ENCODE measurements at places on chromosomes 6 and 20.

DNA sequence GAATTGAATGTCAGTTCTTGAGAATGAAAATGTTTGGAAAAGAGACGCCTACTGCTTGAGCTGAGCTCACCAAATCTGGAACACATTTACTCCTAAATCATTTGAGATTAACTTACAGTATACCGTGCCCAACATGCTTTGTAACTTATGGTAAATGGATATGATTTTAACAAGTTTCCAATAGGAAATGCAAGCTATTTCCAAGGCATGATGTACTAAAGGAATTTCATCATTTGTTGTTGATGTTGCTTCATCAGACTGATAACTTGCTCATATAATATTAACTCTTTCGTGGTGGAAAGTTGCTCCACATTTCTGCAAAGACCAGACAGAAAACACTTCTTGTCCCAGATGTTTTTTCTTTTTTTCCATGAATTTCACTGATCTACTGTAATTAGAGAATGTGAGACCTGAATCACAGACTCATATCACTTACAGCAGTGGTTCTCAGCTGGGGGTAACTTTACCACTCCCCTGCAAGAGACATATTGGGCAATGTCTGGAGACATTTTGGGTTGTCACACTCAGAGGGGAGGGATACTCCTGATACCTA, 116.6 kb upstream of the TRAF3IP2 start:
- no peak for DNase-seq
- H3K4me1 ChIP-seq = no peaks in the 10 kb centered on the region
- H3K27me3 ChIP-seq = no peaks in the 10 kb centered on the region
- H3K36me3 ChIP-seq = no peaks in the 10 kb centered on the region

GRCh38 chr6:71258078-71258866, 30.3 kb upstream of the OGFRL1 start:
- H3K27me3 ChIP-seq = no peaks in the 10 kb centered on the region
- H3K27ac ChIP-seq = no peak overlapping the region
- peaks cover 2% of the 10 kb centered on the region for H3K4me1 ChIP-seq
- no peak overlapping the region for H3K4me3 ChIP-seq

- no peak overlapping the region for H3K4me3 ChIP-seq
- DNase-seq = no peak
- no peak overlapping the region for H3K27ac ChIP-seq
- H3K36me3 ChIP-seq = no peaks in the 10 kb centered on the region
- no peaks in the 10 kb centered on the region for H3K4me1 ChIP-seq
Observed at GRCh38 chr6:106685833-106686232, 56.5 kb downstream of the QRSL1 start.

- H3K4me1 ChIP-seq = no peaks in the 10 kb centered on the region
- DNase-seq = no peak
- no peaks in the 10 kb centered on the region for H3K27me3 ChIP-seq
Observed at GRCh38 chr6:4459032-4459431, 317.2 kb upstream of the CDYL start.

- H3K27me3 ChIP-seq = no peaks in the 10 kb centered on the region
- peaks cover 8% of the 10 kb centered on the region for H3K4me1 ChIP-seq
- no peak overlapping the region for H3K4me3 ChIP-seq
- DNase-seq = no peak
- H3K27ac ChIP-seq = no peak overlapping the region
Observed at GRCh38 chr6:83371423-83371822, 59.4 kb downstream of the ME1 start.

DNA sequence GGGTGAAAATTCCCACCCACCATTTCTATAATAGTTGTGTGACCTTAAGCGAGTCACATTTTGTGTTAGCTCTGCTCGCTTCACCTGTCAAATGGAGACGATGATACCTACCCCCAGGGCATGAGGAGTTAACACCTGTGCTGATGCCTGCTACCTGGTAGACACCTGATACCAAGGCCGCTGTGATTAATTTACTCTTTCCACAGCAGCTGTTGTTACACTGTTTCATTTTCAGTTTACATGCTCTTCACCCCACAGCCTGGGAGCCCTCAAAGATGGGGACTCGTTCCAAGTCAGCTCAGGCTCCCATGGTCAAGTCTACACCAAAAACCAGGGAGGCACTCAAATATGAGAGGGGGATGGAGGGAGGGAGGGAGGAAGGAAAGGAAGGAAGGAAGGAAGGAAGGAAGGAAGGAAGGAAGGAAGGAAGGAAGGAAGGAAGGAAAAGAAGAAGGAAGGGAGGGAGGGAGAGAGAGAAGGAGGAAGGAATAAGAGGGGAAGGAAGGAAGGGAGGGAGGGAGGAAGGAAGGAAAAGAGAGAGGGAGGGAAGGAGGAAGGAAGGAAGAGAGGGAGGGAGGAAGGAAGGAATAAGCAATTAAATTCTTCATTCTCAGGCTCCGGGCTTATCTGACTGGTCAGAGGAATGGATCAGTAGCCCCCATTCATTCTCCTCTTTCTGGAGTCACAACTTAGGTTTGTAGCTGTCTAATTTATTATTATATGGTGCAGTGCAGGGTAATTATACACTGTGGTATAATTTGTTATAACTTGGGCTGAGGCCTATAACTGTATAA, 40.9 kb downstream of the PDYN start:
- no peak overlapping the region for H3K27ac ChIP-seq
- no peak overlapping the region for H3K4me3 ChIP-seq
- no peaks in the 10 kb centered on the region for H3K36me3 ChIP-seq
- DNase-seq = no peak
- no peaks in the 10 kb centered on the region for H3K27me3 ChIP-seq

DNA sequence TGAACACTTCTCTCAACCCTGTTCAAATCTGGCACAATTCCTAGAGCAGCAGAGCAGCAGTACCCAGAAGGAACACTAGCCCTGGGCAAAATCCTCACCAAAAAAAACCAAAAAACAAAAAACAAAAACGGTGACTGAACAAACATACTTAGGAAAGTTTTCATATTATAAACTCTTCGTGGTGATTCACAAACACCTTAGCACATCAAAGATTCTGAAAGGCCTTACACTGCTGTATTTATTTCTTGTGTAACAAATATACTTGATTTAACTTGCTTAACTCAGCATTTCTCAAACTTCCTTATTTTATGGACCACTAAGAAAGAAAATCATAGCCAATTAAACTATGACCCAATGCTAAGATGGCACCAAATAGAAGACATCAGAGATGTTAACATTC, 57.8 kb upstream of the RREB1 start:
- no peak overlapping the region for H3K4me3 ChIP-seq
- H3K4me1 ChIP-seq = no peaks in the 10 kb centered on the region
- no peaks in the 10 kb centered on the region for H3K27me3 ChIP-seq
- no peak overlapping the region for H3K27ac ChIP-seq
- DNase-seq = no peak

DNA sequence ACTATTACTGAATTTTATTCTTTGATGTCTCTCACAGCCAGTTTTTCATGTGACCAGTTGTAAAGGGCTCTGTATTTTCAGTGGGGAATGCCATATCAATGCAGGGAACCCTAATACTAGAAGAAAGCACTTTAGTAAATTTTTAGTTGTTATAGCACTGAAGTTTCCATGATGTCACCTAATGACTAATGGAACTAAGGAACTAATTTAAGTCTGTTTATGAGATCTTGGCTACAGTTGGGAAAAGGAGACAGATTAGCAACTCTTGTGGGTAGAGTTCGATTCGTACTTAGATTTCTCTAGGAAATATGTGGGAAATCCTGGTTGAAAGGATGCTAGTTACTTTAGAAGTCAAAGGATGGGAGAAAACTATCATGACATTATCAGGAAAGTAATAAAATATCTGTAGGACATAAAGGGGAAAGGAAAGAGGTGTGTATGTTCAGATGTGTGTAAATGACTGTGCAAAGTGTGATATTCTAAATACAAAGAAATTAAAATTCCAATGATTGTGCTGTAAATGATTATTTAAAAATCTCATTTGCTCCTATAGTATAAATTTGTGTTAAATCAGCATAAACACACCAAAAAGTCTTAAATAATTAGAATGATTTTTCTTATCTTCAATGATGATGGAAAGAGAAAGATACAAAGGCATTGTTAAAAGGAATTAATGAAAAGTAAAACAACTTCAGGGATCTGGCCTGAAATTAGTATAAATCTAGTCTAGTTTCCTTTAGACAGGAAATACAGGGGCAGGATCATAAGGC, 103.4 kb downstream of the LRRC1 start:
- H3K27ac ChIP-seq = no peak overlapping the region
- H3K4me1 ChIP-seq = peaks cover 6% of the 10 kb centered on the region
- DNase-seq = no peak
- no peak overlapping the region for H3K4me3 ChIP-seq
- H3K36me3 ChIP-seq = no peaks in the 10 kb centered on the region

- no peaks in the 10 kb centered on the region for H3K27me3 ChIP-seq
- no peaks in the 10 kb centered on the region for H3K36me3 ChIP-seq
- DNase-seq = no peak
- no peak overlapping the region for H3K4me3 ChIP-seq
- no peak overlapping the region for H3K27ac ChIP-seq
Observed at GRCh38 chr6:16487996-16488674, 249.7 kb downstream of the GMPR start.

DNA sequence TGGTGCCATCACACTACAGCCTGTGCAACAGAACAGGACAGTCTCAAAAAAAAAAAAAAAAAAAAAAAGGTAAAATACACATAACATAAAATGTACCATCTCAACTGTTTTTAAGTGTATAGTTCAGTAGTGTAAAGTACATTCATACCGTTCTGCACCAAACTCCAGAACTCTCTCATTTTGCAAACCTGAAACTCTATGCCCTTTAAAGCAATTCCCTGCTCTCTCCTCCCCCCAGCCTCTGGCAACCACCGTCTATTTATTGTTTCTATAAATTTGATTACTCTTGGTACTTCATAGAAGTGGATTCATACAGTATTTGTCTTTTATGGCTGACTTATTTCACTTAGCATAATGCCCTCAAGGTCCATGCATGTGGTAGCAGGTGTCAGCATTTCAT, 12.9 kb downstream of the RIPOR2 start:
- H3K4me1 ChIP-seq = no peaks in the 10 kb centered on the region
- H3K4me3 ChIP-seq = no peak overlapping the region
- DNase-seq = no peak

DNA sequence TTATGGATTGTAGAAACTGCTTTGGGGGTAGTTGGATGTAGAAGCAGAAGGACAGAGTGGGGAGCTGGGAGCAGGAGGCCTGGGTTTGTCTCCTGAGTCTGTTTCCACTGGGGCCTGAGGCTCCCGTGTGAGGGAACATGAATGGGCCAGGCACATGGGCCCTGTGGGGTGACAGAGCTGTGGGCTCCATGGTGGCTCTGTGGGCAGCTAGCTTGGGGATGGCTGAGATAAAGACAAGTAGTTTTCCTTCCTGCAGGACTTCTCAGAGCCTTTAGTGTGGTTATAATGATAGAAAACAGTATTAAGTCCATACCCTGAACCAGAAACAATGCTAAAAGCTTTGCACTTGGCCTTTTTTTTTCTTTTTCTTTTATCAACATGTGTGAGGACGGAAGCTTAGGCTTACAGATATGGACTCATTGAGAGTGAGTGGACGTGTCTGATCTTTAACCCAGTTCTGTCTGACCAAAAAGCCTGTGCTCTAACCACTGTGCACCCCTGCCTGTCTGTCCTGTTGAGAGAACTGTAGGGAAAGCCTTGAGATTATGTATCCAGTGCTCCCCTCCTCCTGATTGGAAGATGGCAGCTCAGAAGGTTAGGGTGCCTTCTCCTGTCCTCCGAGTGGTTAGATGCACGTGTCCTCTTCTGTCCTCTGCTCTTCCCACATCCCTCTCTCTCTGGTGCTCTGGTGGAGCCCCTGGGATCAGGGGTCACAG, 98.3 kb downstream of the CDH26 start:
- H3K27me3 ChIP-seq = no peaks in the 10 kb centered on the region
- DNase-seq = peak; percentile 57
- H3K4me3 ChIP-seq = no peak overlapping the region
- H3K36me3 ChIP-seq = no peaks in the 10 kb centered on the region
- H3K27ac ChIP-seq = no peak overlapping the region

GRCh38 chr6:36683656-36684446, 5.3 kb downstream of the CDKN1A start:
- H3K27ac ChIP-seq = no peak overlapping the region
- H3K36me3 ChIP-seq = peaks cover 23% of the 10 kb centered on the region
- no peak for DNase-seq
- H3K4me1 ChIP-seq = no peaks in the 10 kb centered on the region
- H3K27me3 ChIP-seq = no peaks in the 10 kb centered on the region

GRCh38 chr20:52178691-52179090, 12.9 kb downstream of the ZFP64 start:
- no peak overlapping the region for H3K27ac ChIP-seq
- H3K36me3 ChIP-seq = no peaks in the 10 kb centered on the region
- no peak for DNase-seq
- H3K4me3 ChIP-seq = no peak overlapping the region
- H3K27me3 ChIP-seq = no peaks in the 10 kb centered on the region
- no peaks in the 10 kb centered on the region for H3K4me1 ChIP-seq

DNA sequence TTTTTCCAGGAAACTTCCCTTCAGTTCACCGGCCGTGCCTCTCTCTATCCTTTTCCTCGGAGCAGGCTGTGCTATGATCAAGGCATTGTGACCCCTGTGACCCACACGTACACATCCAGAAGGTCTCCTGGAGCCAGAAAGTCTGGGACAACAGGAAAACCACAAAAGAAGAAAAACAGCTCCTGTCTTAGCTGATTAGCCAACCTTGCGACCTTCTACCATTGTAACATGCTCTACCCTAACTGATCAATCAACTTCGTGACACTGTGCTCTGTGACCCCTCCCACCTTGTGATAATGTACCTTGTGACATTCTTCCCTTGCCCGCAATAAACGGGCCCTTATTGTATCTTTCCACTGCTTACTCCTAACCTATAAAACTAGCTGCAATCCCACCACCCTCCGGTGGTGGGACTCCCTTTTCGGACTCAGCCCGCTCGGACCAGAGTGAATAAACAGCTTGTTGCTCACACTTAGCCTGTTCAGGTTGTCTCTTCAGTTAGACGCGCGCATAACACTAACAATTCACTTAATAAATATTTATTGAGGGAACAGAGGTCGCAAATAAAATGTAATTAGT, 24.2 kb downstream of the ZNF311 start:
- DNase-seq = peak; percentile 65
- no peaks in the 10 kb centered on the region for H3K36me3 ChIP-seq
- H3K4me3 ChIP-seq = peak overlapping the region; percentile 36
- no peaks in the 10 kb centered on the region for H3K27me3 ChIP-seq

GRCh38 chr6:55497694-55498093, 81.3 kb downstream of the HMGCLL1 start:
- H3K27me3 ChIP-seq = no peaks in the 10 kb centered on the region
- no peaks in the 10 kb centered on the region for H3K36me3 ChIP-seq
- no peaks in the 10 kb centered on the region for H3K4me1 ChIP-seq
- DNase-seq = no peak
- no peak overlapping the region for H3K4me3 ChIP-seq
- no peak overlapping the region for H3K27ac ChIP-seq

GRCh38 chr6:120875900-120876299, 458.4 kb downstream of the TBC1D32 start:
- no peak overlapping the region for H3K27ac ChIP-seq
- no peak for DNase-seq
- H3K36me3 ChIP-seq = no peaks in the 10 kb centered on the region
- no peak overlapping the region for H3K4me3 ChIP-seq
